ENCODE measurements at places on chromosomes 5 and 9.

DNA sequence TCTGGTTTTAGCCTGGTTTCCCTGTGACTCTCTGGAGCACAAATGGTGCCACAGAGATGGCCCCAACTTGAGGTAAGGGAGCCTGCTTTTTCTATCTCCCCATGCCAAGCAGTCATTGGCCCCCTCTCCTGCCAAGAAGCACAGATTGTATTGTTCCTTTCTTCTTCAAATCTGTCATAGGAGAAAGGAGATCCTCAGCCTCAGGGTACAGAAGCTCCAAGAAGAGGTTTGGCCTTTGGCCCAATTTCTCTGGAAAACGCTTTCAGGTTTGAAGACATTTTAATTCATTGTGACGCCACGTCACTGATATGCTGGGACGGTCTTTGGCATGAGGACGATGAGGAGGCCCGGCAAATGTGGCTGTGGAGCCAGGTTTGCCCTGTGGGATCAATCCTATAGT lies 29.2 kb upstream of the PANK3 start:
- no peak for DNase-seq

DNA sequence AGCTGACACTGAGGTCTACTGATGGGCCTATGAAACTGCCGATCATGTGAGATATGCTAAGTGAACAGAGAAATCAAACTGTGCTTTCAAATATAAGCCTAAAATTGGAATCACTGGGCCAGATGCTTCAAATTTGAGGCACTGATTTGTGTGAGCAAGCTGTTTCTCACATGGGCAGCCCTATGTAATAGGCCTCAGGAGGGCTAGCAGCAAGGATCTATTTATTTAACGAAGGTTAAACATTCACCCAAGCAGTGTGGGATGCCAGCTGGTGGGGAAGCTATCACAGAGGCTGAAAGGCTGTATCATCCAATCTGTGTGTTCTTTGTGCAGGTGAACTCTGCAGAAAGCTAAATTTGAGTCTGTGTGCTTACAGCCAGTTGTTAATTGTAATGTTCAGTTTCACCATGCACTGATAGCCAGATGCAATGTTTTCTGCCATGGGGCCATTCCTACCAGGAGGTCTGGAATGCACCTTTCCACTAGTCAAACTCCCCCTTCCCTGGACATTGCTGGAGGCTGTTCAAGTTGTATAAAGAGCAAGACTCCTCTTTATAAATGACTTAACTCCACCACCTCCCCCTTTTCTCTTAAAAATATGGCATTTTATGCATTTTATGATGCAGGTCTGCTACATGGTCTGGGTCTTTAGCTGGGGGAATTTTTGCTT lies 228.9 kb downstream of the SH3GL2 start:
- DNase-seq: no peak

GRCh38 chr5:134226441-134227192 lies 744 bp upstream of the PPP2CA start:
- DNase-seq: peak; percentile 30

DNA sequence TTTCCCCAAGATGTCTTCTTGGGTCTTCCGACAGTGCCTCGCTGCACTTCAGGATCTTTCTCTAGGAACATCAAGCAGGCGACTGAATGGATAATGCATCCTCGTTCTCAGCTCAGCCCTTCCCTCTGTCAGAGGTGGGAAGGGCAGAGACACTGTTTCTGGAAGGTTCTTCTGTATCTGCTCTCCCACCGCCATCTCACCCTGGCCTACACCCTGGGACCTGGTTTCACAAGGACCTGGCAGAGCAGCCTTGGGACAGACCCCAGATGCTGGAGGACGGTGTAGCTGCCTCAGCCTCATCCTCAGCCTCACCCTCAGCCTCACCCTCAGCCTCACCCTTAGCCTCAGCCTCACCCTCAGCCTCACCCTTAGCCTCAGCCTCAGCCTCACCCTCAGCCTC lies 18.5 kb downstream of the MRPL36 start:
- no peak for DNase-seq

GRCh38 chr5:472076-472655 lies 29.2 kb downstream of the EXOC3 start:
- DNase-seq: no peak

GRCh38 chr9:98455256-98456155 lies 200.1 kb upstream of the TBC1D2 start:
- peak; percentile 61 for DNase-seq

- DNase-seq: no peak
Observed at GRCh38 chr9:33463151-33463550, 10.6 kb downstream of the NOL6 start.

DNA sequence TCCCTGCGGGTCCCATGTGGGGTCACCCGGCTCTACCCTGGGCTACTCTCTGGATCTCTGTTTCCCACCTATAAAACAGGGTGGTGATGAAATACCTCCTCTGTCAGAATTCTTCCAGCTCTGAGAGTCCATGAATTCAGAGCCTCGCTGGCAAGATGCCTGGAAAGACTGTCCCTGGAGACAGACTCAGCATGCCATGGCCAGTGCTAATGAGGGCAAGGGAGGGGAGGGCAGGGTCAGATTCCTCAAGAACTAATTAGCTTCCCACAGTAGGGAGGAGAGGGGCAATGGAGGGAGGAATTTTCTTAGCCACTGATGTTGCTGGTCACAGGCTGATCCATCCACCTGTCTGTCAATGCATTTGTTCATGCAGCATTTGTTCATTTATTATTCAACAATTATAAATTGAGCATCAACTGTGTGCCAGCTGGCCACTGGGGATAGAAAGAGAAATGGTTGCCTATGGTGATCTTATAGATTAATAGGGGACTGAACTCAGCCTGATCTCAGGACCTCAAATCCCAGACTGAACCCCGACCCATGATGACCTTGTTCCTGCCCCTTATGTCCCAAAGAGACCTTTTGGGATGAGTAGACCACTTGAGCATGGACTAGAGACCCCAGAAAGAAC lies 4.7 kb downstream of the SYNPO start:
- DNase-seq: peak; percentile 92

DNA sequence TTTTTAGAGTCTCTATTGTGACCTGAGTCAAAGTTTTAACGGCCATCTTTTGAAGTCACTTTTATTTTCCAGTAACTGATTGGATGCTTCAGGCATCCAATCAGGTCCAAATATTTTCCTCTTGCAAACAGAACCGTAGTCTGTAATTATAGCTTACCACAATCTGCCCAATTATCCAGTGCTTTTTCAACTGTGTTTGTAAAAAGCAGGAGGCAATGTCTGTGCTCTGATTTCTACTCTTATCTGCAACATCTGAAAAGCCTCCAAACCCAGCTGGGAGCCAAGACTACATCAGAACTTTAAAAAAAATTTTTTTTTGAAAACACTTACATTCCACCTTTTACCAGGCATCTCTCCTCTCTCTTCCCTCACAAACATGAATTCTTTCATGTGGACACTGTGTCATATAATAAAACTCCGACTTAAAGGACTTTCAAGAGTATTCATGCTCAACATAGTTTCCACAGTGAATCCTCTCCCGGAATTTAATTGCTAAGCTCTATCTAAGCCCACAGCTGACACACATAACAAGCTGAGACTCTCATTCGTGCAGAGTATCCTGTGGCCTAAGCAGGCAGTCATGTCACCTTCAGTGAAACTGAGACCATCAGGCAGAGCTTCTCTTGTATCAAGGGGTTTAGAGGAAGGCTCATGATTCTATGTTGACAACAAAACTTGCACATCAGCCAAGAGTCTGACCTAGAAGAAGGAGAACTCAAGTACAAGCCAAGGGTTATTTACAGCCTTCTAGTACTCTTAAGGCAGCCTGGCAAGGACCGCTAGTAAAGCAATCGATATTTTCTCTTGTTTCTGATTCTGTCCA lies 272.7 kb downstream of the TLE1 start:
- no peak for DNase-seq

GRCh38 chr5:3305432-3305831 lies 290.2 kb upstream of the IRX1 start:
- DNase-seq: no peak

DNA sequence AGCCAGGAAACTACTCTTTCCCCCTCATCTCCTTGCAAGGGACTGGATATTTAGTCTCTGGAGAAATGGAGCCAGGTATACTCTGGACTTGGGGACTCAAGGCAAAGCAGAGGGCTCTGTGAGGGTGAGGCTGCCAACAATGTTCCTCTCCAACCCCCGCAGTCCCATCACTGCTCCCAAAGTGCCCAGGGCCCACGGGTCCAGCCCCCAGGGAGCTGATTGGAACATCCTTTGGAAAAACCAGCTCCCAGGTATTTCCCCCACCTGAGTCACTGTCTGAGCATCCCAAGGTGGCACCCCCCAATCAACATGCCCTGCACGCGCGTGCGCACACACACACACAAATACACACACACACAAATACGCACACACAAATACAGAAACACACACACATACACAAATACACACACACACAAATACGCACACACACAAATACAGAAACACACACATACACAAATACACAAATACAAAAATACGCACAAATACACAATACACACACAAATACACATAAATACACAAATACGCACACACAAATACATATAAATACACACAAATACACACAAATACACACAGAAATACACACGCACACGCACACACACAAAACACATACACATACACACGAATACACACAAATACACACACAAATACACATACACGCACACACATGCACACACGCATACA lies 137.4 kb downstream of the DAB2IP start:
- DNase-seq: no peak

GRCh38 chr5:56963246-56963645 lies 11.3 kb upstream of the MIER3 start:
- no peak for DNase-seq

DNA sequence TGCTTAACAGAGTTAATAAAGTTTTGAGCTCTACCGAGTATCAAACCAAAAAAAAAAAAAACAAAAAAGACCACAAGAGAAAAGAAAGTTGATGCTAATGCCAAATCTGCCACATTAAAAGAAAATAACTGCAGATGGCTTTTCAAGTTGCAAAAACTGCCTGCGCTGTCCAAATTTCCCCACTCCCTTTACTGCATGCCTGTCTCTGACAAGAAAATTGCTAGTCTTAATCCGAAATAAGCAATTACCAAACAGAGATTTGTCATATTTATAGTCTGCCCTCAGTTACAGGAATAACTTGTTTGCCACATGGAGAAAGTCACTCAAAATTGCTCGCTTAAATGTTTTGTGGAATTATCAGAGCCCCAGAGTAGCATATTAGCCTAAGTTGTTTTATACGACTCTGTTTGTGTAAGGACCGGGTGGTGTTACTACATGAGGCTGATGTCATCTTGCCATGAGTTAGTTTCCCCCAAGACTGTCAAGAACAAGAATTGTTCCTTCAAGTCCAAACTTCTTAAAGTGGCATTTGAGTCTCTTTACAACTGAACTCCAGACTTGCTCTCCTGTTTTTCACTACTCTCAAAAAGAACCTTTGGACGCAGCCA lies 160.9 kb downstream of the CEP120 start:
- no peak for DNase-seq

- no peak for DNase-seq
Observed at GRCh38 chr5:128587275-128587674, 49.2 kb upstream of the FBN2 start.

DNA sequence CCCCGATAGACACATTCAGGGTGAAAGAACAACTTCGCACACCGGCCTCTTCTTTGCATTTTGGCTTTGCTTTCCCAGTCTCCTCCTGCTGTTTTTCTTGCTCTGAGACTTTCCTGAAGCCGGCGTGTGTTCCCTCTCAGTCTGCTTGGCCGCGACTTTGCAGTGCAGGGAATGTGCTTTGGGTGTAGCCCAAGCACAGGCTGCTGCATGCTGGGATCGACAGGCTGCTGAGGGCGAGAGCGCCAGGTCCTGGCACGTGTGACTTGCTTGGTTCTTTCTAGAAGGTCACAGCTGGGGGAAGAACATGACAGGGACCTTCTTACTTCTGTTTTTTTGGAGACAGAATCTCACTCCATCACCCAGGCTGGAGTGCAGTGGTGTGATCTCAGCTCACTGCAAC lies 40.6 kb downstream of the TENT4A start:
- DNase-seq: no peak

DNA sequence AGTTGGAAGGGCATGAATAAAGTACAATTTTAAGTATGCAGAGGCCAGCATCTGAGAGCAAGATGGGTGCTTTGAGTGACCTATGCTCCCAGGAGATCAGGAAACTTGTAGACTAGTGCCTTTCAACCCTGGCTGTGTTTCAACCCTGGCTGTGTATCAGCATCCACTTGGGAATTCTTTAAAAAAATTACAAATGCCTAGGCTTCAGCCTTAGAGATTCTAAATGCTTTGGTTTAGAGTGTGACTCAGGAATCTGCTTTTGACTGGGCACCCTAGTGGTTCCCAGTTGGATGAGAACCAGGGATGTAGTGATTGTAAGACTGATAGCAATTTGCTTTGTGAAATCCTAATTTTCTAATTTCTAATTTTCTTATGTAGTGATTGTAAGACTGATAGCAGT lies 65.6 kb downstream of the RALGPS1 start:
- DNase-seq: peak; percentile 7

- DNase-seq: no peak
Observed at GRCh38 chr9:133942206-133942975, 49.7 kb downstream of the VAV2 start.

- no peak for DNase-seq
Observed at GRCh38 chr5:78895616-78896015, 89.5 kb downstream of the ARSB start.

GRCh38 chr9:135244271-135245221 lies 157.1 kb downstream of the OLFM1 start:
- DNase-seq: no peak

- no peak for DNase-seq
Observed at GRCh38 chr9:93899609-93900435, 55.3 kb downstream of the BARX1 start.

- DNase-seq: peak; percentile 96
Observed at GRCh38 chr9:69174616-69175463, 763 bp downstream of the TJP2 start.

GRCh38 chr9:69211424-69212036 lies 37.5 kb downstream of the TJP2 start:
- DNase-seq: no peak

Measured in fibroblast of pulmonary artery (primary cell).